Effector CD8-positive, alpha-beta T cell (primary cell): ENCODE measurements at places on chromosomes 16 and 17.

GRCh38 chr16:369866-370436 is 387 bp downstream of the MRPL28 start:
- DNase-seq: no peak

DNA sequence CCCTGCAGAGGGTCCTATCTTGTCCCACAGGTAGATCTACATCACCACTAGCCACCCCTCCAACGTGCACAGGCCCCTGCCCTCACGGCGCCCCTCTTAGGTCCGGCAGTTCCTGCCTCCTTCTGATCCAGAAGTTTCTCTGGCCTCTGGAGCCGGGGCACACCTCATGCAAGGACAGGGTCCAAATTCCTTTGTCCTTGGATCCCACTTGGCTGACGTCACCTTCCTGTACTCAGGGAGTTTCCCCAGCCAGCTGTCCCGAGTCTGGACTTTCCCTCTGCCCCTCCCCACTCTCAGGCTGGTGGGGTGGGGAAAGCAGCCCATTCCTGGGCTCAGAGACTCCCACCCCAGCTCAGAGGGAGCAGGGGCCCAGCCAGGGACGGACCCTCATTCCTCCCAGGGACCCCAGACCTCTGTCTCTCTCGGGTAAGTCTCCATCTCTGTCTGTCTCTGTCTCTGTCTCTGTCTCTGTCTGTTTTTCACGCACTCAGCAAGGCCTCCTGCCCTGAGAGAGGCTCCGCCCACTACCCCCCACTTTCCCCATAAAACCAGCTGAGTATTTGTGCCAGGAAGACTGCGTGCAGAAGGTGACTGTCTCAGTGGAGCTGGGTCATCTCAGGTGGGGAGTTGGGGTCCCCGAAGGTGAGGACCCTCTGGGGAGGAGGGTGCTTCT is at the start of gene IL32:
Gene IL32, plus strand, starts transcription at position 572 of the 673 bp plus-strand sequence. CDS start 172 bp downstream, outside the sequence.
- DNase-seq: peak; percentile 56

DNA sequence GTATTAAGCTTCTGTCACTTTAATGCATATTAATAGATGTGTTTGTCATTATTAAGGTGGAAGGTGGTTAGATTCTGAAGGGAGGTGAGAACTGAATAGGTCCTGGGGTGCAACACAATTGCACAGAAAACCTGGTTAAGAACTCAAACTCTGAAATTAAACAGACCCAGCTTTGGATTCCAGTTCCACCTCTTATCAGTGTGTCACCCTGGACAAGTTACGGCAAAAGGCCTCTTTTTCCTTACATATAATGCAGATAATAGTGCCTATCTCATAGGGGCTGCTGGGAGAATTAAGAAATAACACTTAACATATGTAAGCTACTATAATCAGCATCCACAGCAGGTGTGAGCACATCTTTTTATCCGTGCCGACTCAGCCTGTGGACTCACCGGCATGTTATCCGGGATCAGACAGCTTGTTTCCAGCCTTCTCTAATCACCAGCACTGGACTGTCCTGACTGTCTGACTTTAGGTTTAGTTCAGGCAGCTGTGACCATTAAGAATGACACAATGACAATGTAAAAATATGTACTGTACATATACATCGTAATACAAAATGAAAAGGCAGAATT is 31.4 kb downstream of the TEX2 start:
- no peak for DNase-seq

DNA sequence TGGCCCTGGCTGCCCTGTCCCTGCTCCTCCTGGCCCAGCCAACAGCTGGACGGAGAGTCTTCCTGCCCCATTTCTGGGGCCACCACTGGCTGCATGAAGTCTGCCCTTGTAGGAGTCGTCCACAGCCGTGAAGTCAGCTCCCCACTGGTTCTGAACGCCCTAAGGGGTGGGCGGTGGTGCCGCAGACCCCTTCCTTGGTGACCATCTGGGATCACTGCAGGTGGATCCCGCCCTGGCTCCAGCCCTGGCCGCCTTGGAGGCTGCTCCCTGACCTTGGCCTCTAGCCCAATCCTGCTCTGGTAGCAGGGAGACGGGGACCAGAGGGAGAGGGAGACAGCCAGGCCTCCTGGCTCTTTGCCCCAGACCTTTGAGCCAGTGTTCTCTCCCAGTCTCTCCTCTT is 35.4 kb downstream of the MGAT5B start:
- no peak for DNase-seq

DNA sequence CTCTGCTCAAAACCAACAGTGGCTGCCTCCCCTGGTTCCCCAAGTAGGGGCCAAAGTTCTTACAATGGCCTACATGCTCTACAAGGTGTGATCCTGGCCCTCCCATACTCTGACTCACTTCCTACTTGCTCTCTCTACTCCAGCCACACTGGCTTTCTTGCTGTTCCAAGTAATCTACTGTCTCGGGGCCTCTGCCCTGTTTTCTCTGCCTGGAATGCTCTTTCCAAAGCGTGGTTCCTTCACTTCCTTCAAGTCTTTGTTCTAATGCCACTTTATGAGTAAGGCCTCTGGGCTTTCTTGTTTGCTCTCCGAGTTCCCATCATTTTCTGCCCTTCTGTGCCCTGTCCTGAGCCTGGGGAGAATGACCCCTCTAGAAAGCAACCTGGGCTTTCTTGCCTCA is 4.1 kb upstream of the CDH3 start:
- DNase-seq: no peak

GRCh38 chr16:75061669-75062068 is 54.9 kb downstream of the LDHD start:
- DNase-seq: no peak

GRCh38 chr16:66853261-66854139 is 9.3 kb downstream of the CA7 start:
- no peak for DNase-seq

DNA sequence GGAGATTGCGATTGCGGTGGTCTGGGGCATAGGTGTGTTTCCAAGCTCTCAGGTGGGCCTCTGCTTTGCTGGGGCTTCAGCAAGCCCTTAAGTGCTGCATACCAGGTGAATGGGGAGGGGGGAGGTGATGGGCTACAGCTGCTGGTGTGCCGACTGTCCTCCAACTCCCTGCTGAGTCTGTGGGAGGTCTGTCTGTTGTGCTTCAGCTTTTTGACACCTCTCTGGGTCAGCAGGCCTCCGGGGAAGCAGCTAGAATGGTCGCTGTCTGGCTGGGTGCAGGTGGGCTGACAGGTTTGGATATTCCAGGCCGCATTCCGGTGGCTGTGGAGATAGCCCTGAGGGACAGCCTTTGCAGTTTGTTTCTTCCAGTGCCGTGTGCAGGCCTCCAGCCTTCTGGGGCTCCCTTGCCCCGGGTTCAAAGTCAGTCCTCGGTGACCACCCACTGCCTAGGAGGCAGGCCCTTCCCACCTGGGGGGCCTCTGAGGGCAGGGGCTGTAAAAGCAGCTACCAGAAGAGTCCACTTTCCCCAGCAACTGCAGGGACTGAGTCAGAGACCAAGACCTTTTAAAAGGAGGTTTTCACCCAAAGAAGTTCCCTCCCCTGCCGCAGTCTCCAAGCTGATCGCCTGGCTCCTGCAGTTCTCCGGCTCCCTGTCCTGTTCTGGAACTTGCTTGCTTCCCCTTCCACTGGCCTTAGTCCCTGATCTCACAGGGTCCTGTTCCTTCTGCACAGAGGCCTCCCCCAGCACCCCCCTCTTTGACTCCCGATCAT is 2.0 kb upstream of the TTYH2 start:
- no peak for DNase-seq

DNA sequence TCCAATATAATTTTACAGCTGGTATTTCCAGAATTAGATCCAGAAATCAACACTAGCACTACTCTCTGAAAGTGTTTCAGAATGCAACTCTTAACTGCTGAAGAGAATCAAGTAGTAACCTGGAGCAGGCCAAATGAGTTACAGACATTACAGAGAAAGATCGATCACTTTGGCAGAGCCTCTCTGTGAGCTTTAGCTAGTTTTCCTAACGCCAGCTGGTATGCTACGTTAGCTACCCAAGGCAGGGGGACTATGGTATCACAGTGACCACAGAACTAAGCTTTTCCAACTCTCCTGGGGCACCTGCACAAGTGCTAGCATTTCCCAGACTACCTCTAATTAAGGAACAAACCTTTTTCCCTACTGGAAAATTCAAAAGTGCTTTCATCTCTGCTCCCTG is 30.4 kb downstream of the TRAF4 start:
- DNase-seq: no peak

- no peak for DNase-seq
Measured at GRCh38 chr16:50888486-50889261, 146.8 kb downstream of the CYLD start.

DNA sequence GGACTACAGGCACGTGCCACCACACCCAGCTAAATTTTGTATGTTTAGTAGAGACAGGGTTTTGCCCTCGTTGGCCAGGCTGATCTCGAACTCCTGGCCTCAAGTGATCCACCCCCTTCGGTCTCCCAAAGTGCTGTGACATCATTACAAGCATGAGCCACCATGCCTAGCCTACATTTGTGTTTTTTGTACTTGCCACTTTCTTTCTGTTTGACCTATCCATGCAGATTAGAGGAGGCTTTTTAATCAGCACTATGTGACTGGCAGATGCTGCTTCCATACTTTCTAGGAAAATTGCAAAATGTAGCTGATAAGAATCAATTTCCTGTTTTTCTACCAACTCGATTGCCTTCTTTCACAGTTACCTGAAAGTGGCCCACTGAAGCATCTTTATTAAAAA is 57.3 kb downstream of the B9D1 start:
- DNase-seq: no peak

- no peak for DNase-seq
Measured at GRCh38 chr17:79829004-79829403, 10.2 kb downstream of the CBX4 start.

DNA sequence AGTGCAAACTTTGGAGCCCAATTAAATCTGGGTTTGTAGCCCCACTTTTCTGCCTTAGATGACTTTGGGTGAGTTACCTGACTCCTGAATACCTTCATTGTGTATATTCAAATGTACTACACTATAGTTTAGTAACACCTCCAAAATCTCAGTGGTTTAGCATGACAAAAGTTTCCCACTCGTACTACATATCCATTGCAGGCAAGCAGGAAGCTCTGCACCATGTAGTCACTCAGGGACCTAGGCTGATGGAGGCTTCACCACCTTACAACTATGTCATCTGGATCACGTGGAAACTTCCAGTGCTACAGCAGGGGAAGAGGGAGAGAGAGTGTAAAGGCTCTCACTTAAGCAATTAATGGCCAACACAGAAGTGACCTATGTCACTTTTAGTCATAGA is 14.2 kb downstream of the ANKFN1 start:
- DNase-seq: no peak

DNA sequence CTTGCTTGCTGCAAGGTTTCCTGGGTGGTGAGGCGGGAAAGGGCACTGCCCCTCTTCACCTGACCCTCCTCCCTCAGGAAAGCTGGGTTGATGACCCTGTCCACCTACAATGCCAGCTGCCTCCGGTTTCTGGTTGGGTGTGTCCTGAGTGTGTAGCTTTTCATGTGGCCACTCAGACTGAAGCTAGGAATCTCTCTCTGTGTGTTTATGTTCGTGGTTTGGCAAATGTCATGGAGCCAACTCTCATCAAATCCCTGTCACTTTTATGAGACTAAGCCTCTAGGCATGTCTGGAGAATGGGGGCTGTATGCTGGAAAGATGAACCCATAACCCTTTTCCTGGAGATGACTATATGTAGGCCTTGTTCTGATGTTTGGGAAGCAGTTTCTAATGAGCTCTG is 17.1 kb downstream of the PLEKHG4 start:
- no peak for DNase-seq

DNA sequence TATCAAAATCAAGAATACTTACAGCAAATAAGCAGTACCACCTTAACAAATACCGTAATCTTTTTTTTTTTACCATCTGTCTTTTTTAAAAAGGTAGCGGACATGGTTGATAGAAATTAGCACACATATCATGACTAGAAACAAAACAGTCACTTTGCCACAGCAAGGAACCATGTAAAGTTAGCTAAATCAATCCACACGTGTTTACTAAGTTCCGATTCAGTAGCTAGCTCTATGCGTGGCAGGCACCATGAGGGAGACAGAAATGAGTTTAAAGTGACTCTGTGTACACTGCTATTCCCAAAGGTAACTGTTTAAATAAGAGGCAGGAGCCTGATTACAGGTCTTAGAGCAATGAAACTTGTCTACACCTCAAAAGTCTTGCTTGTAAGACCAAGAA is 108.6 kb downstream of the XYLT1 start:
- DNase-seq: no peak

- DNase-seq: no peak
Measured at GRCh38 chr16:52861614-52862022, 191.1 kb downstream of the CHD9NB start.

- DNase-seq: no peak
Measured at GRCh38 chr17:45277992-45278391, 16.1 kb upstream of the SPATA32 start.

- DNase-seq: no peak
Measured at GRCh38 chr16:25217921-25218320, 1.2 kb downstream of the AQP8 start.

- no peak for DNase-seq
Measured at GRCh38 chr17:82938873-82939620, 99.2 kb upstream of the ZNF750 start.

- DNase-seq: no peak
Measured at GRCh38 chr16:21694609-21695008, 30.8 kb downstream of the OTOA start.

- no peak for DNase-seq
Measured at GRCh38 chr16:88773812-88774291, 11.2 kb downstream of the PIEZO1 start.

- DNase-seq: no peak
Measured at GRCh38 chr17:81429821-81430551, 34.7 kb downstream of the BAHCC1 start.

GRCh38 chr17:77531002-77531401 is 390.2 kb downstream of the SEC14L1 start:
- no peak for DNase-seq

- DNase-seq: no peak
Measured at GRCh38 chr16:85514598-85515318, 98.4 kb upstream of the GSE1 start.

DNA sequence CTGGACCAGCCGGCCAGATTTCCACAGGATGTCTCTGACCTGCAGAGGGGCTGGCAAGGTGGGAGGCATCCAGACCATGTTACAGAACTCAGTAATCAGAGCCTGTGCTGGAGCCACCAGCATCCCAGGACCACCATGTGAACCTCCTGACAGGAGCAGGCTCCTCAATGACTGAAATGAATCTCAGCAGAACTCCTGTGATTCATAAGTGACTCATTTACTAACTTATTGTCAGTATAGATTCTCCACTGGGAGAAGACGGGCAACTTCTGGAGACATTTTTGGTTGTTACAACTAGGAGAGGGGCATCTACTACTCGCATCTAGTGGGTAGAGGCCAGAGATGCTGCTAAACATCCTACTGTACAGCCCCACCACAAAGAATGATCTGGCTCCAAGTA is 3.1 kb upstream of the WWOX start:
- DNase-seq: no peak
